ENCODE measurements at places on chromosomes 13 and 19.
A peak's percentile ranks its signal among the peaks of the same experiment; 100 is the strongest.

- ATAC-seq, result no peak
- no peak overlapping the region for H3K4me3 ChIP-seq
- H3K27ac ChIP-seq, result no peak overlapping the region
- H3K36me3 ChIP-seq, result no peaks in the 10 kb centered on the region
- H3K27me3 ChIP-seq, result no peaks in the 10 kb centered on the region
Observed at GRCh38 chr13:62747629-62748028, 1332.0 kb upstream of the PCDH20 start.

DNA sequence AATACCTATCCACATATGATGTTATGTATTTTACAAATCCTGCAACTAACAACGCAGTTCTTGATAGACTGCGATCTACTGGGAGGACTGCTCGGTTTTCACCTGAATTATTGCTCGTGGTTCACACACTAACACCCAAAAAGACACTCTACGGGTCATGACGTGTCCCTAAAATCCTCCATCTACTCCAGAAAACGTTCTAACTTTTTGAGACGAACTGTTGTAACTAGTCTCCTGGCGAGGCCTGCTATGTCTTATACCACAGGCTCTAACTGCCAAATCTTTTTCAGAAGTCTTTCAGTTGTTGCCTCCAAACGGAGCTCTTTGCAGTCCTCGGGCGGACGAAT, 108.2 kb downstream of the KCNRG start:
- H3K27me3 ChIP-seq, result no peaks in the 10 kb centered on the region
- H3K36me3 ChIP-seq, result peaks cover 39% of the 10 kb centered on the region
- peak overlapping the region; percentile 92 for H3K4me3 ChIP-seq
- ATAC-seq, result peak; percentile 15
- H3K27ac ChIP-seq, result peak overlapping the region; percentile 83

- no peaks in the 10 kb centered on the region for H3K27me3 ChIP-seq
- ATAC-seq, result no peak
- no peak overlapping the region for H3K27ac ChIP-seq
- no peak overlapping the region for H3K4me3 ChIP-seq
- peaks cover 3% of the 10 kb centered on the region for H3K4me1 ChIP-seq
Observed at GRCh38 chr19:2039959-2040646, 10.9 kb downstream of the MKNK2 start.

DNA sequence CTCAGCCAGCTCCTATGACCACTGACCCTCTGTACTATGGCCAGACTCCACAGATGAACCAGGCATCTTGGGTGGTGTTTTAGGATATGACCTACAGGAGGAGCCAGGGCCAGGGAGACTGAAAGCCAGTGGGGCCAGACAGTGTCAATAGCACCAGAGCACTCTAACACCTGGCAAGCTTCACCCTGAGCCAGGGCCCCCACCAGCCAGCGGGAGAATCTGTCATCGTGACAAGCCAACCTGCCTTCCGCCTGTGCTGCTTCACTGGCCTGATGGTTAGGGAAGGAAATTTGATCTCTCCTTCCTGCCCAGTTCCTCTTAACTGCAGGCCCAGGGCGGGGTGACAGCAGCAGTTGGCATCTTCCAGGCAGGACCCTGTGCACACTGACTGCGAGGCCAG, 222.4 kb downstream of the UQCRFS1 start:
- H3K36me3 ChIP-seq, result no peaks in the 10 kb centered on the region
- H3K27ac ChIP-seq, result no peak overlapping the region
- ATAC-seq, result no peak
